ENCODE measurements at places on chromosomes 3 and 15. TPM values are rescaled to one million over a fixed set of nuclear protein-coding genes. Genes with fewer than 3 reads are reported as not detected.

DNA sequence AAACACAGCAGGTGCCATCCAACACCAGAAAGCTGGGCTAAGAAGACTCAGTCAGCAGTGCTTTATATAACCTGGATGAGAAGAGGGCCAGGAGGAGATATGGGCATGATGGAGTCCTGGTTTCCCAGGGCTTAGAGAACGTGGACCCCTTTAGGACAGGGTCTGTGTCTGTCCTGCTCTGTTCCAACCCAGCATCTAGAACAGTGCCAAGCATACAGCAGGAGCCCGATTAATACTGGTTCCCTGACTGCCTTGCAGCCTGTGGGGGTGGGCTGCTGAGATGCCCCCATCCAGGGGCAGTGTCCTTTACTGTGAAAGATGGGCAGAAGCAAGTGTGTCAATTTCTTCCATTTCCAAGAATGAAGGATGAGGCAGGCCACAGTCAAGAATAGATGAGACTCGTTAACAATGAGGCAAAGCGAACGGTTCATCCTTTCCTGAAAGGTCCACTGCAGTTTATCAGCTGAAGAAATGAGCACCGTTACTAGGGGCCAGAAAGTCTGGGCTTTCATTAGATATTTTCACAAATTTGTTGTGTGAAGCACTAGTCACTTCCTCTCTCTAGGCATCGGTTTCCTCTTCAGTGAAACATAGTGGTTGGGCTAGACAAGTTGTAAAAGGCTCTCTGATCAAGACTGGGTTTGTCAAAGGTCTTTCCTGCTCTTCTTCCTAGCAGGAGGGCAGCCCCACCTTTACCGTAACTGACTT is 72.0 kb upstream of the HERC1 start:
- no peak overlapping the region for H3K4me3 ChIP-seq
- H3K27me3 ChIP-seq = no peaks in the 10 kb centered on the region
- H3K4me1 ChIP-seq = peaks cover 25% of the 10 kb centered on the region

- no peaks in the 10 kb centered on the region for H3K36me3 ChIP-seq
- H3K27ac ChIP-seq = no peak overlapping the region
- H3K27me3 ChIP-seq = no peaks in the 10 kb centered on the region
- H3K4me3 ChIP-seq = no peak overlapping the region
These were observed 24.4 kb upstream of the TNFAIP8L3 start for GRCh38 chr15:51119120-51119519.

PDIA3 gene
- polyA plus RNA-seq = 383 TPM

- H3K4me1 ChIP-seq = no peaks in the 10 kb centered on the region
- H3K27ac ChIP-seq = no peak overlapping the region
- H3K27me3 ChIP-seq = no peaks in the 10 kb centered on the region
- no peak for DNase-seq
- H3K36me3 ChIP-seq = no peaks in the 10 kb centered on the region
These were observed 23.4 kb downstream of the TMEM202 start for GRCh38 chr15:72421484-72421883.

PLA2G4F gene
- not detected for polyA plus RNA-seq

DNA sequence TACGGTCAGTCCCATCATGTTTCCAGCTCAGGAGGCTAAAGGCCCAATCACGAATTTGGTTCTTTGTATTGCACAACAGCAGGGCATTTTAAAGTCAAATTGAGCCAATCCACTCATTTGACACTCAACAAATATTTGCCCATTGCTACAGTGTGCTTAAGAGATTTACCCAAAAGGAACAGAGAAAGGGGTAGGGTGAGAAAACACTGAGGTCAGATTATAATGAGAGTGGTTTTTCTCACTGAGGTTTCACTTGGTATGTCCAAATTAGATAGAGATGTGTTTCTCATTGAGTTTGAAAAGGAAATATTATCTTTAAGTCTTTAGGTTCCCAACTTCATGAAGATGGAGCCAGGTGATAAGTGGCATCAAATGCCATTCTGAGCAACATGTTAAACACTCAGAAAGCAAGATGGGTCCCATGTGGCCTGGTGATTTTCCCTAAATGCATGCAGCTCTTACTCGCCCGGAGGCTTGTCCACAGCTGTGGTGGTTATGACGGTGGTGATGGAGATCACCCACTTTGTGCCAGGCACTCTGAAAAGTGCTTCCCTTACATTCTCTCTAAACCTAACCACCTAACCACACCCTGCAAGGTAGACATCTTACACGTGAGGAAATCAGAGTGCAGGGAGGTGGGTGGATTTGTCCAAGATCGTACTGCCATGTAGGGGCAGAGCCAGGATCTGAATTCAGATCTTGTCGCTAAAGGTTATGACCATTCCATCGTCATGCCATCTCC is 31.2 kb upstream of the USP3 start:
- H3K36me3 ChIP-seq = no peaks in the 10 kb centered on the region
- H3K27me3 ChIP-seq = no peaks in the 10 kb centered on the region
- peaks cover 33% of the 10 kb centered on the region for H3K4me1 ChIP-seq
- H3K4me3 ChIP-seq = no peak overlapping the region
- peak; percentile 59 for DNase-seq

DNA sequence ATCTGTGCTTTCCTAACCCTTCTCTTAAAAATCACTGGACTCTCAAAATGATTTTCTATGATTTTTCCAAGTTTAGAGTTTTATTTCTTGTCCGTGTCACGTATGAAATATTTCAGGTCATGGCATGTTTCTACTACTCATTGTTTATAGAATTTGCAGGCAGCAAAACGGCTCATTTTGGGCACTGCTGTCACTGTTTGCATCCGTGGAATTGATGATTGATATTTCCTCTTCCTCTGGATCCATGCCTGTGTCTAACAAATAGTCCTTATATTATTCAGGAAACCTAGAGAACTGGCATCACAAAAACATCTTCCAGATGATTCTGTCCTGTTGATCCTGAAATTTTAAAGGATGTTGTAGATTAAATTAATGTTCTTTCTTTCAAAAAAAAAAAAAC is 47.6 kb downstream of the LARS2 start:
- no peak overlapping the region for H3K27ac ChIP-seq
- DNase-seq = no peak
- H3K36me3 ChIP-seq = no peaks in the 10 kb centered on the region
- H3K4me1 ChIP-seq = no peaks in the 10 kb centered on the region

GRCh38 chr3:103372031-103372430 is 937.2 kb downstream of the ZPLD1 start:
- no peaks in the 10 kb centered on the region for H3K4me1 ChIP-seq
- H3K27ac ChIP-seq = no peak overlapping the region
- DNase-seq = no peak
- H3K36me3 ChIP-seq = no peaks in the 10 kb centered on the region
- H3K27me3 ChIP-seq = no peaks in the 10 kb centered on the region

DNA sequence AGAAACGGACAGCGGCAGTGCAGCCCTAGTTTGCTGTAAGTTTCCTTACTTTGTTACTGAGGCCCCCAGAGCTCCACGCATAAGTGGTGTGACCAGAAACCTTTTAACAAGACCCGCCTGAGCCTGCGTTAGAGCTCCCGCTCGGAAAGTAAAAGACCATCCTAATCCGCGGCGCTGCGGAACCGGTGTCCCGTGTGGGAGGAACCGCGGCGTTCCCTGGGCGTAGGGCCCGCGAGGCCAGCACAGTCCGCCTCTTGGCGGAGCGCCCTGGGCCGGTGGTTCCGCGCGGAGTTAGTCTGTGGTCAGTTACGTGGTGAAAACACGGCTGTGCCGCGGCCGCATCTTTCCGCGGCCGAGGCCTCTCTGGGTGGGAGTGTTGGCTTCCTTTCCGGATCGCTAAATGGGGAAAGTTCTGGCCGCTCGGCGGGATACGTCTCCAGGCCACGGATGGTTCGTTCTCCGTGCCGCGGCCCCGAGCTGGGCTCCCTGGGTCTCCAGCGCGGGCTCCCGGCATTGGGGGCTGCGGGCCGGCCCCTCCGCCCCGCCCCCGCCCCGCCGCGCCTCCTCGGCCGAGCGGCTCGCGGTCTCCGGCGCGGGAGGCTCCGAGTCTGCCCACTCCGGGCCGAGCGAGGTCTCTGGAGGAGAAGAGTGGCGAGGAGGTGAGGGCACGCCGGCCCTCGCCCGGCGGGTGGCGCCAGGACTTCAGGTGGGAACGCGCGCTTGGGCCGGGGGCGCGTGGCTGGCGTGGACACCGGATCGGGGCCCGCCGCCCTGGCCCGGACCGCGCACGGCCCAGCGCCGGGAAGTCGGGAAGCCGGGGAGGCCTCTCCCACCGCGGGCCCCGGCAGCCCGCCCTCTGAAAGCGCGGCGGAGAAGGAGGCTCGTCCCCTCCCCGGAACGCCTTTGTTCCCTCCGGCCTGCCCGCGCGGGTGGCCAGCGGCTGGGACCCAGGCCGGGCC is 754 bp downstream of the B3GNT5 start:
- H3K27ac ChIP-seq = peak overlapping the region; percentile 67
- H3K4me1 ChIP-seq = no peaks in the 10 kb centered on the region
- peaks cover 21% of the 10 kb centered on the region for H3K27me3 ChIP-seq

DNA sequence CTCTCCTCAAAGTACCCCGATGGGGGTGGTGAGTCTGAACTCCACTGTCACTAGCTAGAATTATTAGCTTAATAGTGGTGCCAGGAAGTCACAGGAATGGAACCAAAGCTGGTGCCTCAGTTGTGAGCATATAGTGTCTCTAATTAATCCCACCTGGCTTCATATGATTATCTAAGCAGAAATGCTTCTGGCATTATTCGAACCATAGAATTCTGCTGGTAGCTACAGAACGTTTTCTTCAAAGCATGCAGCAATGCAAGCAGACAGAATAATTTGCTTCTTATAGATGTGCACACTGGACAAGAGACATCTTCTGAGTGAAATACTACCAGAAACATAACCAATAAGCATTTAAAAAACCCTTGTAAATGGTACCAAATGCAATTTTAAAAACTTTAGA is 160.9 kb downstream of the IMPG2 start:
- no peaks in the 10 kb centered on the region for H3K4me1 ChIP-seq
- no peak overlapping the region for H3K4me3 ChIP-seq
- no peak for DNase-seq
- H3K27ac ChIP-seq = no peak overlapping the region

GOLGA6A gene
- polyA plus RNA-seq = not detected

GRCh38 chr15:64019764-64020163 is 26.5 kb downstream of the DAPK2 start:
- H3K36me3 ChIP-seq = no peaks in the 10 kb centered on the region
- H3K4me3 ChIP-seq = no peak overlapping the region
- no peaks in the 10 kb centered on the region for H3K27me3 ChIP-seq
- H3K27ac ChIP-seq = no peak overlapping the region
- H3K4me1 ChIP-seq = no peaks in the 10 kb centered on the region
